NCI-H510A (cell line): ENCODE measurements at places on chromosomes 2 and 18.

DNA sequence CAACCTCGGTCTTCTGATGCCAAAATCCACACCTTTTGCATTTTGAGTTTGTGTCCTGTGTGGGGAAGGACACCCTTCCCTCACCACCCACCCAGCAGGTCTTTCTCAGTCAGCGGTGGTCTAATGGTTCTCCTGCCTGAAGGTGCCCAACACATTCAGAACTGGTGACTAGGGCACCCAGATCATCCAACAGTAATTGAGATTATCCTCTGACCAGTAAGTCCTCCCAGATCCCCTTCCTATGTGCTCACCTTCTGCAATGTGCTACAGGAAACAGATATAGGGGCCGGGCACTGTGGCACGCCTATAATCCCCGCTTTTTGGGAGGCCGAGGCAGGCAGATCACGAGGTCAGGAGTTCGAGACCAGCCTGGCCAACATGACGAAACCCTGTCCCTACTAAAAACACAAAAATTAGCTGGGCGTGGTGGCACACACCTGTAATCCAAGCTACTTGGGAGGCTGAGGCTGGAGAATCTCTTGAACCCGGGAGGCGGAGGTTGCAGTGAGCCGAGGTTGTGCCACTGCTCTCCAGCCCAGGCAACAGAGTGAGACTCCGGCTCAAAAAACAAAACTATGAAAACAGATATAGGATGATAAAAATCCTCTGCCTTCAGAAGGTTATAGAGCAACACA is 56.2 kb downstream of the REEP1 start:
- DNase-seq = no peak

DNA sequence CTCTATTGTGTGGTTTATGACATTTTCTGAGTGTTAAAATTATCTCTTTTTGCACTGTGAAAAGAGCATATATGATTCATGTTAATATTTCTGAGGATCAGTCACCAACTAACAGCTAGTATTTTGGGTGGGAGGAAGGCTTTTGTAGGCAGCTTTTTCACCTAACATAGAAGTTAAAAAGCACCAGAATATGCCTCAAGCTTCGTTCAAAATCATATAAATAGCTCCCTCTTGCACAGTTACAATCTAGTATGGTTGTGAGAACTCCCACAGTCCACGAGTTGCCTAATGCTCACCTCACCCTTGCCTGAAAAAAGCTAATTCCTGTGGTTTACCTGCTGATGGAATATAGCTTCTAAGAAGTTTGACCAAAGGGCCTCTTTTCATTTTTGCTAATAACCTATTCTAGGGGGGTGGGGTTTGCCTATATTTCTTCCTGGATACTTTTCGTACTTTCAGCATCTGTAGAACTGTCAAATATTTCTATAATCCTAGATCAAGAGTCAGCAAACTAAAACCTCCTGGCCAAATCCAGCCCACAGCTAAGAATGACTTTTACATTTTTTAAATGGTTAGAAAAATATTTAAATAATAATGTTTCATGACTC is 167.1 kb upstream of the FOSL2 start:
- DNase-seq = no peak

DNA sequence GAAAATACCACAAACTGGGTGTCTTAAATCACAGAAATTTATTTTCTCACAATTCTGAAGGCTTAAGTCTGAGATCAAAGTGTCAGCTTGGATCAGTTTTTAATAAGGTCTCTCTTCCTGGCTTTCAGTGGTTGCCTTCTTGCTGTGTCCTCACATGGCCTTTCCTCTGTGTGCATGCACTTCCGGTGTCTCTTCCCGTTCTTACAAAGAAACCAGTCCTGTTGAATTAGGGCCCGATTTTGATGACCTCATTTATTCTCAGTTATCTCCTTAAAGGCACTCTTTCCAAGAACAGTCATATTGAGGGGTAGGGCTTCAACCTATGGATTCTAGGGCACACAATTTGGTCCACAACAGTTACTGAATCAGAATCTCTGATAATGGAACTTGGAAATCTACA is 5.4 kb upstream of the XIRP2 start:
- DNase-seq = no peak

GRCh38 chr2:222998459-222998858 is 53.5 kb upstream of the KCNE4 start:
- DNase-seq = no peak

- no peak for DNase-seq
Measured at GRCh38 chr18:48375150-48375800, 33.9 kb downstream of the ZBTB7C start.

GRCh38 chr18:68104036-68104435 is 587.5 kb upstream of the DSEL start:
- DNase-seq = no peak
